ENCODE measurements at places on chromosomes 2 and 18.

- DNase-seq = no peak
These were observed 306.1 kb upstream of the KLHL29 start for GRCh38 chr2:23078784-23079434.

- DNase-seq = no peak
These were observed 310.6 kb downstream of the C1D start for GRCh38 chr2:67752199-67752598.

- no peak for DNase-seq
These were observed 84.3 kb downstream of the MAP3K20 start for GRCh38 chr2:173159791-173160463.

GRCh38 chr2:240714747-240715725, 23.4 kb downstream of the AQP12A start:
- DNase-seq = no peak

- DNase-seq = peak; percentile 71
These were observed 92.3 kb downstream of the B3GNT2 start for GRCh38 chr2:62287899-62288880.

DNA sequence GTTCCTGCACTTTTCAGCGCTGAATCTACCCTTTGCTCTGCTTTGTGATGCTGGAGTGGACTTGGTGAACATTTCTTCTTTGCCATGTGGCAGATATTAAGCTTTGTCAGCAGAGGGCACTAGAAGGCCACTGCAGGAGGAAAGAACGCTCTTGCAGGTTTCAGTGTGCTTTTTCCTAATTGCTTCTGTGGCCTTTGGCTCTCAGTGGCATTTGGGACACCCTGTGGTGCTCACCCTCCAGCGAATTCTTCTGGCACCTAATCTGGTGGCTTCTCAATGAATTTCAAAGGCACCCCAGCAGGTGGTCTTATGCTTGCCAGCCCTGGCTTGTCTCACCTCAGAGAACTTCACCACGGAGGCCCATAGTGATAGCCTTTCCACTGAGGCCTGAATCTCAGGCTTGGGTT, 146.7 kb downstream of the MYO3B start:
- DNase-seq = no peak

DNA sequence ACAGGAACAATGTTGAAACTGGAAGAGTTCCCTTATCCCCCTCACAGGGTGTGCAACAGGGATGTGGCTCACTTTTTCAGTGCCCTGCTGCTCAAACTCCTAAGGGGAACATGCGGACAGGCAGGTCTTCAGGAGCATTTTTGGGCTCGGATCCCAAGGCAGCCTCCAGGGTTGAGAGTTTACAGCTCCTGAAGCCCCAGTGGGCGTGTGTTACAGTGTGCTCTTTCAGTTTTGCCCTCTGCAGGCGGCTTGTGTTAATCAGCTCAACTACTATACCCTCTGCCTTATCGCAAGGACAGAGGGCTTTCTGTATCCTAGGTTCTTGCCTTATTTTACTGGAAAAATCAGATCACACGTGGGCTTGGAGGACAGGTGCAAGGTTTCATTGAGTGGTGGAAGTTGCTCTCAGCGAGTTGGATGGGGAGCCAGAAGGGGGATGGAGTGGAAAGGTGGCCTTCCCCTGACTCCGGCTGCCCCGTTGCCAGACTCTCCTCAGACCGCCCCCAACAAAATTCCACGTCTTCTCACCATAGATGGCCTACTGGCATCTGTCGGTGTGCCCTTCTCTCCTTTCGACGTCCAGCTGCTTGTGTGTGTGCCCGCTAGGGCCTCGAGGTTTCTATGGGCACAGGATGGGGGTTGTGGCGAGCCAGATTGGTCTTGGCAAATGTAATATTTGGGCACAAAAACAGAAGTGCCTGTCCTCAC, 541.9 kb downstream of the TMX3 start:
- no peak for DNase-seq

GRCh38 chr2:171598713-171599319, 76.5 kb downstream of the CYBRD1 start:
- peak; percentile 72 for DNase-seq

DNA sequence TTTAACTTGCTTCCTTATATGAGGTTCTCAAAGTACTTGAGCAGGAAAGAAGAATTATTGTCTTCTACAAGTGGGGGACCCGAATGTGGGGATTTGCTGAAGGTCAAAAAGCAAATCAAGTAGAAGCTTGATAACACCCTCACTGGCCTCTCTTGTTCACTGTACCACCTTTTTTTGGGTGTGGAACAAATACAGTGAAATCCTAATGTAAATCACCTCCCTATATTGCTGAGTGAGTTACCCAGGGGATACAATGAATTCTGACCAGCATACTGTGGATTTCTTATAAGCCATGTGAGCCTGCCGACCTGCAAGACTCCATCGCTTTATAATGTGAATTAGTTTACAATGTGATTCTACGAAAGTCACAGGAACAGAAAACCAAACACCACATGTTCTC, 66.5 kb downstream of the DOCK10 start:
- DNase-seq = no peak

DNA sequence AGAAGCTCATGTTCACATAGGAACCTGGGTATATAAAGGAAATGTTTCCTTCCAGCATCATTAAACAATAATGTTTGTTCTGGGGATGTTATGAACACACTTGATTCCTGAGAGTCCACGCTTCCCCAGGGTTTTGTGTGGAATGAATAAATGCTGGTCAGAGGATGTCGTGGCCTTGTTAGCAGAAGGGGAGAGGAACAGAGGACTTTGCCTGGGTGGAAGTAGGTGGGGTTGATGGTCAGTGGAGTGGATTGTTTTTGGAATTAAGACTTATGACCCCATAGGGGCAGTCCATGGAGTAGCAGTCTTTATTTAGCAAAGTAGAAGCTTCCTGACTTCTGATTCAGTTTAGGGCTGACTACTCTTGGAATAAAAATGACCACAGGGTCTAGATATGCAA, 139.6 kb downstream of the MYO1B start:
- no peak for DNase-seq

- no peak for DNase-seq
These were observed 100.7 kb upstream of the CCDC195 start for GRCh38 chr2:224816816-224817215.
